ENCODE measurements at places on chromosomes 13 and 19.
A peak's percentile ranks its signal among the peaks of the same experiment; 100 is the strongest.

GRCh38 chr13:67231289-67232000 lies 1.3 kb upstream of the PCDH9 start:
- no peak for ATAC-seq

DNA sequence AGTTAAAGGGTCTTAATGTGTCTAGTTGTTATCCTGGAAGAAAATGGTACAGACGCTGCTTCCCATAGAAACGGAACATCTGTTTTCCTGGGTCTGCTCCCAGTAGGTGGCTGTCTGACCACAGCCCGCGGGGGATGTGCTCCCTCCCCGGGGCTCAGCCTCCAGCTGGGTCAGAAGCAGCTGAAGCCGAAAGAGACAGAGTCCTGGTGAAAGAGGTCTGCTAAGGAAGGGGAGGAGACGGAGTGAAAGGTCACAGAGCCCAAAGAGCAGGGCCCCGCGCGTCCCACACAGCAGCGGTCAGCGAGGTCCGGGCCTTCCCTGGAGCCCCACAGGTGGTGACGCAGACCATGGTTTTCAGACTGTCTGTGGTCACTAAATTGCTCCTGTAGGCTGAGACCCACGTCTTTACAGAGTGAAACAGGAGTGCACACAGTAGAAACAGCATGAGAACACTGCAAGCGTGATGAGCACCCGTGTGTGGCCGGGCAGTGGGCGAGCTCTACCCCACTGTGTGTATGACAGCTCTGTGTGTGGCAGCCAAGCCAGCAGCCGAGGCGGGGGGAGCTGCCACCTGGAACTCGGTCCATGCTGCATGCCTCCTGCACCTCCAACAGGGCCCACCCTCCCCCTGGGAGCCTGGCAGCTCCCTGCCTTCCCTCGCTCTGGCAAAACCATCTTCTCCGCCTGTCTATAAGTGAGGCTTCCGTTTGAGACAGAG lies 52.0 kb upstream of the C13orf46 start:
- peak; percentile 75 for ATAC-seq

DNA sequence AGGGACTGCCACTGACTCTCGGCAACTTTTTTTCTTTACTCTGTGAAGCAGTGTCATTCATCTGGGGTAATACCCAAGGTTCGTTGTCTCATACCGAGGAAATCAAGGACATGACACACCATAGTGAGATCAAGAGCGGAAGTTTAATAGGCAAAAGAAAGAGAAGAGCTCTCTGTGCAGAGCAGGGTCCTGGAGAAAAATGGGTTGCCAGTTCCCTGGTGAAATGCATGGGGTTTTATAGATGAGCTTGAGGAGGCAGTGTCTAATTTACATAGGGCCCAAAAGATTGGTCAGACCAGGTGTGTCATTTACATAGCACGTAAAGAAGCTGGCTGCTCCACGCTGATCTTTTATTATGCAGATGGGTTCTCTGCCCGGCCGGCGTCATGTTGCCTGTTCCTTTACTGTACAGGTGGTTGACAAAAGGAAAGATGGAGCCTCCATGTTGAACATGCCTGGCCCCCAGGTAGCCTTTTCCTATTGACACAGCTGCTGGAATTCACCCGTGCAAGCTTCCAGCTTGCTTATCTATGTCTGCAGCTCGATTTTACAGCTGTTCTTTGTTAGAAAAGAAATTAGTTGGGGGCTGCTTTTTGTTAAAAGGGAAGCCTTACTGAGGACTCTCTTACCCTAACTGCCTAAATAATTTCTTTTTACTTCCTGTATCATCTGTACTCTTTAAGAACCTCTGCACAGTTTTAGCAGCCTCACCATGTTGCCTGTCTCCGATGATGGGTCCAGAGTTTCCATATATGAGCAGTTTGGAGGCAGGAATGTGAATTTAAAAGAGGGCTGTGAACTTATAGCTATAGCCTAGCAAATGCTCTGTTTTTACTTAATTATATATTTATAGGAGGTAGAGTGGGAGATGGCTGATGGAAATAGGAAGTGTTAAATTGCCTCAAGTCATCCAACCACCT lies 98.0 kb upstream of the DIAPH3 start:
- ATAC-seq = no peak

DNA sequence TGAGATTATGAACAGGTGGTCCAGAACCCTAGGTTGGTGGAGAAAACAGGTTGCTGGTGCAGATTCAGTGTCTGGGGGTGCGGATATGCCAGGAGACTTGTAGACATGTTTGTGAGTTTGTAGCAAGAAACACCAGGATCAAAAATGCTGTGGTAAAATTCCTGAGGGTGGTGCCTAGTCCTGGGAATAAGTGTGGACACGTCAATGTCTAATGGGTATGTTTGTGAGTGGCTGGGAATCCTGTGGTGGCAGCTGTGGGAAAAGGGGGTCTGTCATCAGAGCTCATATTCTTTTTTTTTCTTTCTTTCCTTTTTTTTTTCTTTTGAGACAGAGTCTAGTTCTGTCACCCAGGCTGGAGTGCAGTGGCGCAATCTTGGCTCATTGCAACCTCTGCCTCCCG lies 7.2 kb downstream of the ZNF708 start:
- no peak for ATAC-seq

- no peak for ATAC-seq
These were observed 987.0 kb downstream of the DIAPH3 start for GRCh38 chr13:59176775-59177174.

- peak; percentile 1 for ATAC-seq
These were observed 10.7 kb downstream of the IL17D start for GRCh38 chr13:20714161-20714560.

GRCh38 chr13:58085274-58085673 lies 453.7 kb downstream of the PCDH17 start:
- no peak for ATAC-seq

- ATAC-seq = no peak
These were observed 1.8 kb upstream of the RUBCNL start for GRCh38 chr13:46388846-46389245.

GRCh38 chr19:44890366-44891015 lies 563 bp upstream of the TOMM40 start:
- peak; percentile 94 for ATAC-seq

- ATAC-seq = no peak
These were observed 67.8 kb downstream of the RXFP2 start for GRCh38 chr13:31807090-31807541.

GRCh38 chr13:38914070-38914469 lies 76.6 kb downstream of the STOML3 start:
- ATAC-seq = no peak

- no peak for ATAC-seq
These were observed 27.2 kb downstream of the WASF3 start for GRCh38 chr13:26584713-26585112.

GRCh38 chr19:38402967-38403674 lies at the start of gene FAM98C:
FAM98C (plus strand) TSS chr19:38403093; CDS start chr19:38403154, 61 bp downstream.
- peak; percentile 99 for ATAC-seq

GRCh38 chr19:510606-511100 lies 3.4 kb downstream of the TPGS1 start:
- ATAC-seq = peak; percentile 6

DNA sequence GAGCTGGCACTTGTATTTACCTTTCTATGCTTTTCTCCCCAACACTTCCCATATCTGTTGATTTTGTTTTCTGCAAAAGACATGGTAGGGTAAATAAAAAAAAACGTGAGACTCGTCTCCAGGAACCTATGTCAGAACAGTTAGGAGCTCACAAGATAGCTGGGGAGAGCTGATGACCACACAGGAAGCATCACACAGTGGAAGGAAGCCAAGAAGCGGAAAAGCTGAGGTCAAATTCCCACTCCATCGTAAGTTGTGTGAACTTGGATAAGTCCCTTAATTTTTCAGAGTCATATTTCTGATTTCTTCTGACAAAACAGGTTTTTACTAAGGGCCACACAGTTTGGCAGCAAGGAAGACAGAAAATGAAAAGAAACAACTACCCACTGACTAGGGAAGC lies 199.6 kb downstream of the KLF5 start:
- no peak for ATAC-seq

DNA sequence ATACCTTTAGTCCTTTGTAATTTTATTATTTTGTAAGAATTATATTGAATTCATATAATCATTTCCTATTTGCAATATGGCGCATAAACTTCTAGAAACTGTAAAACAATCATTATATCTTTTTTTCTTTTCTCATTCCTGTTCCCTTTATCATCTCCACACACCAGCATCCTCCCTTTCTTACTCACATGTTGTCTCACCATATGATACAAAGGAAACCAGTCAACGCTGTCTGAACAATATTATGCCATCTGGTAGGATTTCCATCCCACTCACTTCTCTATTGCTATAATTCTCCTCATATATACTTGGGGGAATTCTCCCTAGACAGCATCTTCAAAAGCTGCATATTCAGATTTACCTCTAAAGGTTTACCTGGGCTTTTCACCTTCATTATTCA lies 389.8 kb downstream of the NDFIP2 start:
- ATAC-seq = no peak

DNA sequence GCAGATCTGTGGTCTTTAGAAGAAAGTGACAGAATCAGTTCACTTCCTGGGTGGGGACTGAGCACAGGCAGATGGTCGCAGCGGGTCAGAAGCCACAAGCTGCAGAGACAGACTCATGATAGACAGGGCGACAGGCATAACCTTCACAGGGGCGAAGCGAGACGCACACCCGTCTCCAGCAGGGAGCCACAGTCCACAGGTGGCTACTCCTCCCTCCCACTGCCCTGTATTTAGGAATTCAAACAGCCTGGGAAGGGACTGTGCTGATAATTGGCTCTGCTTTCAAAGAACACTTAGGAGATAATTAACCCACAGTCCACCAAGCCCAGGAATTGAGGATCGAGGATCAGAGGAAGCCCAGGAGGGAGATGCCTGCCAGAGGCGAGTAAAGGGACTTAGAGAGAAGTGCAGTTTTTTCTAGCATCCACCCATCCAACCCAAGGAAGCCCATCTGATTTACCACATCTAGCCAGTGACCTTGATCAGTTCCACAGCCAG lies 23.2 kb downstream of the RFX2 start:
- no peak for ATAC-seq

DNA sequence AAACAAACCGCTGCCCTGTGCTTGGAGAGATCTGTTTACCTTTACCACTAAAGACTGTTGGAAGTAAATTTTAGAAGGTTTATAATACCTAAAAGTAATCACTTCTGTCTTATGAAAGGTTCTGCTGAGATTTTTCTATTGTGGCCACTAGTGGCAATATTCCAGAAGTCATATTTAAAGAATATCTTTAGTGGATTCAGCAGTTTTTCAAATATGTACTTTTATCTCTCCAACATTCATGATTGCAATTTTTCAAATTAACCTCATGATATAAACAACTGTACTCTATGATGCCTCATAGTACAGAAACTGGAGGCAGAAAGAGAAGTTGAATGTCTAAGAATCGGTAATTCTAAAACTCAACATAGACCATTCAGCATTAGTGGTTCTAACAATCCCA lies 53.2 kb upstream of the USPL1 start:
- no peak for ATAC-seq

DNA sequence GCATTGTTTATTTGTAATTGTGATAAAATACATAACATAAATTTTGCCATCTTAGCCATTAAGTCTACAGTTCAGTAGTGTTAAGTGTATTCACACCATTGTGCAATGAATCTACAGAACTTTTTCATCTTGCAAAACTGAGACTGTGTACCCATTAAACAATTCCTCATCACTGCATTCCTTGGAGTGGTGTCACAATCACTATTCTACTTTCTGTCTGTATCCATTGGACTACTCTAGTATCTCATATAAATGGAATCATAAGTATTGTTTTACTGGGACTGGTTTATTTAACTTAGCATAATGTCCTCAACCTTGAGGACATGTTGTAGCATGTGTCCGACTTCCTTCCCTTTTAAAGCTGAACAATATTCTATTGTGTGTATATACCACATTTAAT lies 36.8 kb downstream of the UFM1 start:
- ATAC-seq = no peak

DNA sequence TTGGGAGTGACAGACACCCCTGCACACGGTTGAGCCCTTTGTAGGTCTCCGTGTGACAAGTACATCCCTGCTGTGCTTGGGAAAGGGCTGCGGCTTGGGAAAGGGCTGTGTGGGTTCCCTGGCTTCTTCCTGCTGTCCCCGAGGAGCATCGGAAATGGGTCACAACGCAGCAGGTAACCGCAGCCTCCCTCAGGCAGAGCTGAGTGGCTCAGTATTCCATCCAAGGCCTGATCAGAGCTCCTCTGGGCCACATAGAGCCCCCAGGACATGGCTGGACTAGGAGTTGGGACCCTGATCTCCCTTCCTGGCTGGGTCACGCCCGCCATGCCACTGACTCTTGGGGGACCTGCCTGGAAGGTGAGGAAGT lies 16.3 kb downstream of the TECR start:
- no peak for ATAC-seq

GRCh38 chr13:73608711-73609485 lies 525.3 kb downstream of the KLF12 start:
- no peak for ATAC-seq

- ATAC-seq = no peak
These were observed 4.8 kb downstream of the ABCC4 start for GRCh38 chr13:95296326-95296925.

- ATAC-seq = no peak
These were observed 93.2 kb downstream of the STK24 start for GRCh38 chr13:98483601-98484288.

DNA sequence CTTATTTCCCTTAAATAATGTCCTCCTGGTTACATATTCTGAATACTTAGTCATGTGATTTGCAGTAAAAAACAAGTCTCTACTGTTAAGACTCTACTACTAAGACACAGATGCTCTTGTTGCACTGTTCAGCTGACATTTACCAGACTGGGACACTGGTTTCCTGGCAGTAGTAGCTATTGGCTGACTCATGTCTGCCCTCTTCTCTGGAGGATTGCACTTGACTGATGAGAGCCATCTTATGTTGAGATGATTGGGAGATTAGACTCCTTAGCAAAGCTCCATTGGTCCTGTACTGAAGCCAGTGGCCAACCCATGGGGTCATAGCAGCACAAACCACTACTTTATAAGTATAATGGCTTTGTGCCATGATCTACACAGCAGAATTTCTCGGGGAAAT lies 1672.6 kb upstream of the PCDH20 start:
- ATAC-seq = no peak

- peak; percentile 37 for ATAC-seq
These were observed 5.9 kb downstream of the STARD13 start for GRCh38 chr13:33279414-33280278.

DNA sequence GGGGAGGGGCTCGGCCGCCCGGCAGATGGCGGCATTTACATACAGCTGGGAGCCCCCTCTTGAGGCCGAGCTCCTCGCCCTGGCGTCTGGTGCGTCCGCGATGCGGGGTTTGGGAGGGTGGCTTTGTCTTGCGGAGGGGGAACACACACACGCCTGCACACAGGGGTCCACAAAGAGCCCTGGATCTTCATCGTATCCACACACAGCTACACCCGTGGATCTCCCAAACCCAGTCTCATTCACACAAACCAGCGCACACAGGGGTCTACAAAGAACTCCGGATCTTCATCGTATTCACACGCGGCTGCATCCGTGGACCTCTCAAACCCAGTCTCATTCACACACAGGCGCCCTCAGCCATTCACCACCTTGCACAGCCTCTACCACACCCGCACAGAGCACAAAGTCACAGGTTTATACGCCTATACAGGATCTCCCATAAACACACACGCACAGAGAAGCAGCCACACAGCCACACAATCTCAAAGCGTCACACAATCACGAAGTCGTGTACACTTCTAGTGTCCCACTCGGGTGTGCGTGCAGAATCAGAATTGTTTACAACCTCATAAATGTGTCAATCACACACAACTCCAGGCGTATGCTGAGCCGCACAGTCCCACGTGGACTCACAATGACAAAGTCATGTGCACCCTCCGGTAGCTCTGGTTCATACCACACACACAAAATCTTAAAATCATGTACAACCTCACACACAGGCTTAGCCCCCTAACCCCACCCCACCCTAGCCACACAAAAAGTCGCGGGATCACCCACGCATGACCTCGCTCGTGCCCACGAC lies 550 bp upstream of the DLL3 start:
- no peak for ATAC-seq

- ATAC-seq = no peak
These were observed 19.8 kb upstream of the SLC35E1 start for GRCh38 chr19:16591803-16592556.
